GM18507 (cell line): ENCODE measurements at places on chromosomes 3 and 15.

- DNase-seq = no peak
These were observed 434.5 kb downstream of the MFSD1 start for GRCh38 chr3:159236321-159236720.

GRCh38 chr3:58536501-58537411 lies at the start of gene ACOX2:
Gene ACOX2, minus strand, starts transcription at chr3:58537190. Its CDS starts 2,084 bp downstream, at chr3:58535106.
- no peak for DNase-seq

GRCh38 chr3:181330257-181330656 lies 340.7 kb upstream of the DNAJC19 start:
- no peak for DNase-seq

- no peak for DNase-seq
These were observed 214.3 kb downstream of the ADAMTS9 start for GRCh38 chr3:64473466-64473865.

GRCh38 chr3:122629763-122630162 lies 50.9 kb upstream of the PARP14 start:
- no peak for DNase-seq

GRCh38 chr3:122915300-122916055 lies 112.1 kb downstream of the SEMA5B start:
- DNase-seq = no peak

GRCh38 chr15:79872358-79873017 lies 24.3 kb downstream of the MTHFS start:
- no peak for DNase-seq
